ENCODE measurements at places on chromosomes 6 and 20. TPM values are rescaled to one million over a fixed set of nuclear protein-coding genes. Genes with fewer than 3 reads are reported as not detected.

DNA sequence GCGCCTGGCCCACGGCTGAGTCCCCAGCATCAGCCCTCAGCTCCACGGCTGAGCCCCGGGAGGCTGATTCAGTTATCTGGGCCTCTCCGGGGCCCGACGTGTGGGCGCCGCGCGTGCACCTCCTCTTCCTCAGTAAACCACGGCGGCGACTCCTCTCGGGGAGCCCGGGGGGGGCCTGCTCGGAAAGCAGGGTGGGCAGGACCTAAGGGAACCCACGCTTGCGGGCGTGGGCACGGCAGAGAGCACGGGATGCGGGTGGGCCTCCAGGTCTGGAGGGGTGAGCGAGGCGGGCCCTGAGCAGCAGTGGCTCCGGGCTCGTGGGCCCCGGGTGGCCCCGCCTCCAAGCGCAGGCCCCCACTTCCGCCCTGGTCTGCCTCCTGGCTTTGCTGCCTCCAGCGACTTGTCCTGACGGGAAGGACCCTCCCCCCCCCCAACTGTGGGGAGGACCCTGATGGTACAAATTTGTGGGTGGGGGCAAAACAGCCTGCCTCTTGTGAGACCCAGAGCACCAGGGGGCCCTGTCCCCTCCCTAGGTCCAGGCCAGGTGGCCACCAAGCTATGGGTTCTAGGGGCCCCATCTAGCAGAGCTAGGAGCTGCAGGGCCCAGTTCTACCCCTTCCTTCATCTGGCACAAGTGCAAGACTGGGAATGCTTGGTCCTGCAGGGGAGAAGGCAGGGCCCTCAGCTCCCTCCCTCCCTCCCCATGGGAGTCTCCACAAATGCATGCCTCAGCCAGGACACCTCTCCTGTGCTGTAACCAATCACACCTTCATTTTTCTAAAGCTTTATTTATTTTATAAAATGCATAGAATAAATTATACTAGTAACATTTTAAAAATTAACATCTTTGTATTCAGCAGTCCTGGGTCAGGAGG is 16.9 kb downstream of the UCKL1 start:
- no peak for DNase-seq

GRCh38 chr6:133805876-133806275 is 83.0 kb upstream of the TCF21 start:
- no peak for DNase-seq

DNA sequence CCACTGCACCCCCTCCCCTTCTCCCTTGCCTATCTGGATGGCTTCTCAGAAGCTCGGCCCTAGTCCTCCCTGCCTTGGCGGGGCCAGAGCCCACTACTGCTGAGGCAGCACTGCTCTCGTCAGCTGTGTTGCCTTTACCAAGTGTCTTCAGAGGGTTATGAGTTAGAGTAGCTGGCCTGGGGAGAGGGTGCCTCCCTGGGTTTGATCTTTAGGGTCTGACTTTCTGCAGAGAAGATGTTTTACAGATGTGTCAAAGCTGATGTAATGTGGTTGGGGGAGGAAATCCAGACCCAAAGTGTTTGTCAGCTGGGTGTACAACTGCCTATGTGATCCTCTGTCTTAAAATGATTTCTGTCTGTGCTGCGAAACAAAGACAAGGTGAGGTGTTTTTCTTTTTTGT is 30.4 kb upstream of the PI16 start:
- DNase-seq, result no peak

DNA sequence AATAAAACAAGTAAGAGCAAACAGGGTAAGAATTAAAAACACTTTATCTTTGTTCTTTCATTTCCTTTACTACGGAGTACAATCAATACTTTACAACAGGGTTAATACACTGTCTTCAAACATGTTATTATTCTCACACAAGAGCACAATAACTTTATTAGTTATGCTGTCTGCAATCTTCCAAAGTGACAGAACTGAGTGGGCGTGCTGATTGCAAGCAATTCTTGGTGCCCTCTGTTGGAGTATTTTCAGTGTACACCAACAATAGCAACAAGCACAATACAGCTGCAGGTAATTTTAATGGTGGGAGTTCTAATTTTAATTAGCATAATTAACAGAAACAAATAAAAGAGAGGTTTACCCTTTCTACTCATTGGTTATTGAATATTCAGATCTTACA is 33.9 kb upstream of the PTPRK start:
- DNase-seq, result no peak

GRCh38 chr20:56925082-56925830 is 296.1 kb downstream of the TFAP2C start:
- no peak for DNase-seq

DNA sequence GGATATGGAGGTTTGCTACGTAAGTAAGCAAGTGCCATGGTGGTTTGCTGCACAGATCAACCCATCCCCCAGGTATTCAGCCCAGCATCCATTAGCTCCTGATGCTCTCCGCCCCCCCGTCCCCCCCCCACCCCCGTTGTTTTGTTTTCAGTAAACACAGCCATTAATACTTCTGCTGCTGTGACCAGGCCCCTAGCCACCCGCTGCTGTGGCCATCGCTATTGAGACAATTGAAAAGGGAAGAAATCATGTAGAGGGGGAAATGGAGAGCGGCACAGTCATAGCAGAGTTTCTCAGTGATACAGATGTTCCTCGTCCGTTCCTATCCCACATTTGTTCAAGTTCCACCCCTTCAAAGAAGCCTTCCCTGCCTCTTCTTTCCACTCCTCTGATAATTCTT is 24.9 kb downstream of the SLC35D3 start:
- no peak for DNase-seq

- no peak for DNase-seq
Observed at GRCh38 chr6:12557765-12558164, 158.8 kb upstream of the PHACTR1 start.

GRCh38 chr6:30730601-30731435 is 10.7 kb downstream of the TUBB start:
- DNase-seq, result peak; percentile 73

- DNase-seq, result no peak
Observed at GRCh38 chr6:73236144-73236750, 11.0 kb upstream of the KHDC1L start.

GRCh38 chr6:91376686-91377085 is 789.8 kb upstream of the MAP3K7 start:
- DNase-seq, result no peak

- no peak for DNase-seq
Observed at GRCh38 chr6:43939281-43940070, 169.5 kb downstream of the VEGFA start.

DNA sequence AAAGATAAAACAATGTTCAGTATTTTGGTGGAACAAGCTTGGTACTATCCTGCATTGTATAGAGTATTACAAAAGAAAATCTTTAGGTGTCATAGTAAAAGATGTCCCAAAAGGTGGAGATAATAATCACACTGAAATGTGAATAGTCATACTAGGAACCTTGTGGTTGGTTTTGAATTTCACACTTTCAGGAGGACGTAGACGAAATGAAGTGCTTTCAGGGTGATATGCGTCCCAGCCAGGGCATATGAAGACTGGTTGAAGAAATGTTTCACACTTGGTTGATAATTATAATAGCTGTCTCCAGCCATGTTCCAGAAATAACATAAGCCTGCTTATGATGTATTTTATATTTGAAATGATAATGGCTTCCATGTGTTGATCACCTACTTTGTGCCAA is 60.4 kb downstream of the SCAND1 start:
- DNase-seq, result no peak

DNA sequence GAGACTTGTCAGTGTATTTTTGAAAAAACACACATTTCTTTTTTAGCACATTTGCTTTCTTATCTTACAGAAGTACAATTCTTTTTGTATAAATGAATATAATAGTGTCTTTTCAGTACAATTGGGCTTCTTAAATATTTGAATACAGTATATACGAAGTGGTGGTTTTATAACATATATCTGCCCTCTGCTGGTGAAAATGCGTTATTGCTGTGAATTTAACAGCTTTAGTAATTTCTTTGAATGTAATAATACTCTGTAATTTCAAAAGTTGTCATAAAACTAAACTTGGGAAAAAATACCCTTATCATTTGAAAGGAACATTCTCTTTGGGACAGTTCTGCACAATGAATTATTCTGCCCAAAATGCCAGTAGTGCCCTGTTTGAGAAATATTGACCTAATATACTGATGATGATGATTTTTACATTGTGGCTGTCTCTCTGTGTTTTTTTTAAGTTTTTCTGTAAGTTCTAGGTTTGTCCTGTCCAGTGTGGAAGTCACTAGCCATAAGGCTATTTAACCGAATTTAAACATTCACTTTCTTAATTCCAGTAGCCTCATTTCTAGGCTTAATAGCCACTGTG is 19.0 kb downstream of the SMAP1 start:
- peak; percentile 38 for DNase-seq

- DNase-seq, result no peak
Observed at GRCh38 chr6:122066200-122066599, 333.3 kb upstream of the HSF2 start.

DNA sequence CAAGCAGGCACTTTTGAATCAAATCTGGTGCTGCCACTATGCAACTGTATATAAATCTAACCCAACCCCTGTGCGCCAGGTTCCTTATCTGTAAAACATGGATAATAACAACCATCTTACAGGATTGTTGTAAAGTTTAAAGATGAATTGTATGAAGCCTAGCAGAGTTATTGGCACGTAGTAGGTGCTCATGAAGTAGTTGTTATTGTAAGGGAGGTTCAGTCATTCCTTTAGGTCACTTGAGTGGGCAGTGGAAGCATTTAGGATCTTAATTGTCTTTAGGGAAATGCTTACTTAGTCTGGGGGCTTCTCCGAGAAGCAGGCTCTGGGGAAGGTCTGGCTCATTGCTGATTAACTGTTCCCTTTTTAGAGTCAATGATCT is 29.8 kb upstream of the PKIG start:
- no peak for DNase-seq

- DNase-seq, result no peak
Observed at GRCh38 chr6:167152862-167153261, 4.9 kb downstream of the GPR31 start.

GRCh38 chr6:119267126-119267905 is 82.2 kb downstream of the MAN1A1 start:
- no peak for DNase-seq

DNA sequence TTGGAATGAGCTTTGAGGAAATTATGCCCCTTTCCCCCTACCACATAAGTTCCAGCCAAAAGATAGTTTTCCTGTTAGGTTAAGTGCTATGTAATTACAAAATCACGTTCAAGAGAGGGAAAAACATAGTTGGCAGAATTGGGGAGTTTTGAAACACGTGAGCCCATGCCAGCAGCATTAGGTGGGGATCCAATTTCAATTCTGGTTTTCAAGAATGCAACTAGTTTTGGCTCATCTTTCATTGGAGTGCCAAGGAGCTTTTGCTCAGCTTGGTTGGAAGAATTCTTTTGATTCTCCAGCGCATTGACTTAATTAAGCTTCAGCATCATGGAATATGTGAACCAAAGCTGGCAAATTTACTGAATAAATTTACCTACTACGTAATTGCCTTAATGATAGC is 95.9 kb downstream of the SAMD5 start:
- no peak for DNase-seq

GRCh38 chr6:163327921-163328320 is 86.6 kb upstream of the QKI start:
- no peak for DNase-seq

The MARCKS gene
- total RNA-seq, result not detected

The MEP1A gene
- total RNA-seq, result not detected

The DUSP15 gene
- not detected for total RNA-seq

The DHX16 gene
- total RNA-seq, result 33.8 TPM

The POU5F1 gene
- not detected for total RNA-seq

The PTCHD4 gene
- total RNA-seq, result not detected

The FERMT1 gene
- total RNA-seq, result not detected

The MYB gene
- 17.4 TPM for total RNA-seq

The PLN gene
- total RNA-seq, result not detected

The C20orf173 gene
- total RNA-seq, result not detected
